RKO (cell line): ENCODE measurements at places on chromosomes 2 and 18.

DNA sequence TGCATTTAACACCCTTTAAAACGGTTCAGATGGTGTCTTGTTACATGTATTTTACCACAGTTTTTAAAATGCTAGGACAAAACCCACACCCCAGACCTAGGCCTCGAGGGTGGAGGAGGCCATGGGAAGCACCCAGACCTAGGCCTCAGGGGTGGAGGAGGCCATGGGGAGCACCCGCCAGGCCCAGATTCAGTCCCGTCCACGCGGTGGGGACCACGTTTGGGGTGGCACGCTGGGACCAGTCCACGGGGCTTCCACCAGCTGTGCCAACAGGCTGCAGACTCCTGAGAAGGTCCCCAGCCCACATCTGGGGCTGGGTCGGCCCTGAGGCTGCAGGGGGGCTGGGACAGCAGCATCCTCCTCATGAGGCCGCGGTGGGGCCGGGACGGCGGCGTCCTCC, 63.4 kb downstream of the SLC66A2 start:
- no peak for DNase-seq

- no peak for DNase-seq
Observed at GRCh38 chr2:121446647-121447241, 83.9 kb upstream of the RNU4ATAC start.

DNA sequence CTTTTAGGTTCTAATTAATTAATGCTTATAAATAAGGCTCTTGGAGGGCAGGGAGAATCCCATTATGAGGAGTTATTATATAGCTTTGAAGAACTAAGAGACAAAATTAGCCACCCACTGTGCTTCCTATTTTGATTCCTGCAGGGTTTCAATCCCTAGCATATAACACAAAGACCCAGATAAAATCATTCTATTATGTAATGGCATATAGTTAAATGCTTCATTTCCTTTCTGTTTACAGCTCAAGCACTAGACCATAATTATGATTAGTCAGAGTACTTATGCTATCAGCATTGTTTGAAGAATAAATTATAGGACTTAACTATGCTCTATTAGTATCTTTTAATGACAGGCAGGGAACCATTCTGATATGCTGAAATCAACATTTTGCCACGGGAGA, 9.1 kb downstream of the GPR155 start:
- no peak for DNase-seq

DNA sequence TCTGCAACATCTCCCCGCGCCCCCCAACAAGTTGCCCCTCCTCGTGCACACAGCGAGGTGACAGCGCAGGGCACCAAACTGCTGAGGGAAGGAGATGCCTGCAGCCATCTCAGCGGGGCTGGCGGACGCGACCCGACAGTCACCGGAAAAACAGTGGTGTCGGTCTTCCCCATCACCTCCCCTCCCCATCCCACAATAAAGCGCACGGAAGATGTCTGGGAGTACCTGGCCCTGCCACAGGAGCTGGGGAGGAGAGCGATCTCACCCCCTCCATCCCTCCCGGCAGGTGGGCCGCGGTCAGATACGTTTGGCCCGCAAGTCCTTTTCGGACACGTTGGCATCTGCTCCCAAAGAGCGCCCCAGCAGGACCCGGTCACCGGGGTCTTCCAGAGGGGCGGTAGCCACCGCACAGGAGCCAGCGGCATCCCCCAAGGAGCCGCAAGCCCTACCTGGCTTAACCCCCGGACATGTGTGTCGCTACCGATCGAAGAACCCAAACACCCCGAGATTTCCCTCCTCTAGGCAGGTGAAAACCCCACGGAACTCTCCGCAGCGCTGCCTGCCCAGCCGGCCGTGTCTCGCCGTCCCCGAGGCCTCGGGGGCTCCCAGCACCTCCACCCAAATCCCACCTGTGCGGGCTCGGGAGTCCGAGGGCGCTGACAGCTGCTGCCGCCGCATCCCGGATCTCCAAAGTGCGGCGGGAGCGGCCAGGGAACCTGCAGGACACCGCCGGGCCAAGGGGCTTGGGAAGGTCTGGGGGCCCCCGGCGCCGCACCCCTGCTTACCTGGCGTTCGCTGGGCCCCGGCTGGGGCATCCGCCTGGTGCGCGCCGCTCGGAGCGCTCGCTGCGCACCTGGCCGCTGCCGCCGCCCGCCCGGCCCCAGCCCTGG, 657 bp downstream of the ATP8B1 start:
- no peak for DNase-seq

DNA sequence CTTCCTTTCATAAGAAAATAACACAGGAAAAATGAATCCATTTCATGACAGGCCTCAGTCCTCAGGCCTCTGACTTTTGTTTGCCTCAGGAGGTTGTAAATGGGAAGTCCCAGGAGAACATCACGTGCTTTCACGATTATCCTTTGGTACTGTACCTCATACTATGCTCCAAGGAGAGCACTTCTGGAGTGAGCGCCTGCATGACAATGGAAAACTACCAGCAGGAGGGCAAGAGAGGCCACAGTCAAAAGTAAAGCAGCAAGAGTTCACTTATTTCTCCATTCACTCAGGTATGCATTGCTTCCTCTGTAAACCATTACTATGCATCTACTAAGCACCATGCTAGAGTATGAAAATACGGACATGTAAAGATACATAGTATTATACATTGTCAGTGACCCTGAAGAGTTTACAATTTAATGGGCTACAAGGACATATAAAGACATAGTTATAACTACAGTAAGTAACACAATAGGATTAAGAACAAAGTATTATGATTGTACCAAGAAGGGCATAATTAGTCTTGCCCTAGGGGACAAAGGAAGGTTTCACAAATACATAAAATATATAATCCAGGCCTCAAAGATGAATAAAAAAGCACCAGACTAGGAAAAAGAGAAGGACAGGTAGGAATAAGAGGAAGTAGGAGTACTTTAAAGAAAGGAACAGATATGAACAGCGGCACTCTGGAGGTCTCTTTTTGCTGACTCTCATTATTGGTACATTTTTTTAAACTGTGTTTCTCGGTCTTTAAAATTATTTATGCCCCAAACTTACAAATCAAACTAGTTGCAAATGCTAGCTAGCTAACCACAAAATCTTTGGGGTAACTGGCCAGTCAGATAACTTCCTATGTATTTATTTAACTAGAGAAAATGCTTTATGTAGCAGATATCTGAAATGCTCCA, 806.7 kb downstream of the NRXN1 start:
- DNase-seq = no peak

DNA sequence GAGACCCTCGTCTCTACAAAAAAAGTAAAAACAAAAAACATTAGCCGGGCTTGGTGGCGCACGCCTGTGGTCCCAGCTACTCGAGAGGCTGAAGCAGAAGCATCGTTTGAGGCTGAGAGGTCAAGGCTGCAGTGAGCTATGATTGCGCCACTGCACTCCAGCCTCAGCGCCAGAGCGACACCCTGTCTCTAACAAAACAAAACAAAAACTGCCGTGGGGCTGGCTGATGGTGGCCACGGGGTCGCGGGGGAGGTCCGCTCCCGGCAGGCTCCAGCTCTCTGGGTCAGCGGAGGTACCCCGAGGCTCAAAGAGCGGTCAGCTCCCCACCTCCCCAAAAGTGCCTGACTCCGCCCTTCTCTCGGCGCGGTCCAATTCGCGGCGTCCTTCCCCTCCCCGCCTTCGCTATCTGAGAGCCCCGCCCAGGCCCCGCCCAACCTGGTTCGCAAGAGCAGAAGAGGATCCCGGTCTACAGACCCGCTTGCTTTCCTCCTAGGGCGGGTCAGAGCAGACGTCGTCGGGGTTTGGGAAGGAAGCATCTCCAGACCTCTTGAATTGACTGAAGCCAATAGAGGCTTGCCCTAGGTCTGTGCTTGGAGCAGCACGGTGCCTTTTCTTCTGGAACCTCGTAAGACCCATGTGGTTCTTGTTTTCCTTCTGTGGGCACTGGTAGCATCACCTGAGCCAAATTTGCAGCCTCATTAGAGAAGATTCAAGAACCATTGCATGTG, 7.8 kb downstream of the RAX start:
- no peak for DNase-seq

- no peak for DNase-seq
Observed at GRCh38 chr2:220478305-220479058, 851.1 kb downstream of the SLC4A3 start.

DNA sequence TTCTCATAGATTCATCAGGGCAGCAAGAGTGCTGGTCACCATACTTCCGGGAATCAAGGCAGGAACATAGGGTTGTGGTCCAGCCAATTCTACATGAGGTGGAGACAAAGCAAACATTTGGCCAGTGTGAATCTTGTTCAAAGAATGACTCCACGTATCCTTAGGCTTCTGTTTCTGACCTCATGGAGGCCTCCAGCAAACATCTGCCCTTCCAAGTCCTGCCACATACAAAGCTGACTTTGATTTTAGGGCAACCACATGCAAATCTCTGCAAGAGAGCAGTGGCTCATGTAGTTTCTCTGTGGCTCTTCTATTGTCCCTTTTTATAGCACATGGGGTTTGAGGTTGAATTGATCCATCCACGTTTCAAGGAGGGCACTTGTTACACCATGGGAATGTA, 132.1 kb upstream of the MMADHC start:
- DNase-seq = no peak

- DNase-seq = no peak
Observed at GRCh38 chr18:24417480-24417879, 9.0 kb upstream of the IMPACT start.

- DNase-seq = no peak
Observed at GRCh38 chr2:25692143-25692542, 18.8 kb upstream of the DTNB start.

DNA sequence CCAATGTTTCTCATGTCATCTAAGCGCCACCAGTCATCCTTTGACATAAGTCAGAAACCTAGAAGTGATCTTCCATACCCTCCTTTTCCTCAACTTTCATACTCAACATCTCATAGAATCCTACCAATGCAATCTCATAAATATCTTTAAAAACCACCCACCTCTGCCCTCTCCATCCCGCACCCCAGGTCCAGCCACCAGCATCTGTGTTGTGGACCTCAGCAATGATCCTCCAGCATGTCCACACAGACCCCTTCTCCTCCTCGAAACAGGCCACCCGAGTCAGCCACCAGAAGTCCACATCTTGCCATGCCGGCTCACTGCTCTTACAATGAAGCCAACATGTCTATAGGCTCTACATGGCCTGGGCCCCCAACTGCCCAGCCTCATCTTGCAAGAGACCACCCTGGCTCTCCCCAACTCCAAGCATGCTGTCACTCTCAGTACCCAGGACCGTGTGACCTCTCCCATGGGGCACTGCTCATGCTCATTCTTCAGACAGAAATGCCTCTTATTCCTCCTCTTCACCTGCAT, 636.7 kb upstream of the ID2 start:
- no peak for DNase-seq

GRCh38 chr2:219542931-219543595, 546 bp downstream of the CHPF start:
- DNase-seq = peak; percentile 62

- DNase-seq = no peak
Observed at GRCh38 chr2:157173740-157174184, 83.7 kb upstream of the GALNT5 start.

DNA sequence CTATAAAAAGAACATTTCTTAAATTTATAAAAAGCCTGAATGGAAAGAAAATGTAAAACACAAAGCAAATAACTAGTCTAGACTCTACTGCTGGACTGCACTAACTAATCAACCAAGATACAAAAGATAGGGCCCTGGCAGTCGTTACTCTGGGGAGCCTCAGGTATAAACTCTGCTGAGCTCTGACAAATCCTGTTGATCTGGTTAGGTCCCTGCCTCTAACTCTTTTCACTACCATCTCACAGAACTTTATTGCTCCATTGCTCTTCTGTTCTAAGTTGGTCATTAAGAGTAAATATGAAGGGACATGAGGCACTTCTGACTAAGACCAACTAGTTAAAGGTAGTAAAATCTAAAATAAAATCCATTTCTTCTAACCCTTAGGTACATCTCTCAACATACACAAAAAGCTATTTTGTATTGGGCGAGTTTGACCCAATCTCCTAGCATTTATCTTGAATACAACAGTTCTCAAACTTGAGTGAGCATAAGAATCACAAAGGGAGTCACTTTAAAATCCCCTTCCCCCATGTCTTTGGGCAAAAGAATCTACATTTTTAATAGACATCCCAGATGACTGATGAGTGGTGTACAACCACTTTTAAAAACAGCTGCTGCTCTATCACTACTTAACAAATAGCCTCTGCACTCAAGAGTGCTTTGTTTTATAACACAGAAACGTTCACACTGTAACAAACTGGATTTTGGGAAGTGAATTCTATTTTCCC, 2.5 kb downstream of the CHN1 start:
- DNase-seq = no peak

DNA sequence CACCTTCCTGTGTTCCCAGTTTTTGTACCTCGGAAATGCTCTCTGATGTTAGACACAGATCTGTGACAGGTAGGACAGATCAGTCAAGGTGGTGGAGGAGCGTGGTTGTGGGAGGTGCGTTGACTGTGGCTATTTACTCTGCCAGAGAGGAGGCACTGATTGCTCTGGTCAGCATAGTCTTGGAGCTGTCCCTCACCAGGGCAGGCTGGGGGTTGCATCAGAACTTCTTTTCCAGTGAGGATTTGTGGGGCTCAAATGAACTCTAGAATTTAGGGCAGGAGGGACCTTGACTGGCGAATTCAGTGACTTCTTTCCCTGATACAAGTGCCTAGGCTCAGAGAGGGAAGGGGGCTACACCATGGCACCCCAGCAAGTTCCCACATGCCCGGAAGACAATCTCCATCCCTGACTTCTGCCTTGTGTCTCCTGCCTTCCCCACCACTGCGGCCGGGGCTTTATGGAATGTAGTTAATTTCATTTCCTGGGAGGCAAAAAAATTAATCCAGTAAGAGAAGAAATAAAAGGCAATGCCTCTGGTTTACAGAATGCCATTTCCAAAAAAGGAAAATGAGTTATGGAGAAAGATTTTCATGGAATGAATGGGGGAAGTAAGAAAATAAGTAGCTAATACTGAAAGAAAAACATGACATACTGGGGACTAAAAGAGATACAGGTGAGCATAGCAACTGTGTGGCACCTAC, 26.1 kb downstream of the NIFK start:
- no peak for DNase-seq

DNA sequence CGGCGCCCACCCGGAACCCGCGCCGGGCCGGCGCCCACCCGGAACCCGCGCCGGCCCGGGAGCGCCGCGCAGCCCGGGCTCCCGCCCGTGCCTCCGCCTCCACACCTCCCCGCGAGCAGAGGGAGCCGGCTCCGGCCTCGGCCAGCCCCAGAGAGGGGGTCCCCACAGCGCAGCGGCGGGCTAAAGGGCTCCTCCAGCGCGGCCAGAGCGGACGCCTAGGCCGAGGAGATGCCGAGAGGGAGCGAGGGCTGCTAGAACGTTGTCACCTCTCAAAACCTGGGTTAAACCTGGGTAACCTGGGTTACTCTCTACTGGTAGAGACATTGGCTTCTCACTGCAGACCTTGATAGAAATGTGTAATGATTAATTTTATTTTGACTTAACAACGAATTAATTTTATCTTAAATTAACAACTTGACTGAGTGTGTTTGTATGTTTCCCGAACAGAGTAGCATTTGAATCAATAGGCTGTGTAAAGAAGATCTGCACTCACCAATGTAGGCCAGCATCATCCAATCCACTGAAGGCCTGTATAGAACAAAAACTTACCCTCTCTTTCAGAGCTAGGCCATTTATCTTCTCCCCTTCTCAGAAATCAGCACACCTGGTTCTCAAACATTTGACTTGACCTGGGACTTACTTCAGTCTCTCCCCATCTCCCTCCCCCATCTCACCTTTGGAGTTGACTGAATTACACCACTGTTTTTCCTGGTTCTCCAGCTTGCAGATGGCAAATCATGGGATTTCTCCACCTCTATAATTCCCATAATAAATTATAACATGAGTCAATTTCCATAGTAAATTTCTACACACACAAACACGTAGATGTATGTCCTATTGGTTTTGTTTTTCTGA, 242.7 kb downstream of the ASXL3 start:
- no peak for DNase-seq

- DNase-seq = no peak
Observed at GRCh38 chr2:222424276-222424728, at the start of gene SGPP2. Gene SGPP2 (plus strand): TSS chr2:222424543. CDS start chr2:222424603, 60 bp downstream.

GRCh38 chr2:193476171-193476800, 1281.6 kb upstream of the TMEFF2 start:
- no peak for DNase-seq
